ENCODE measurements at places on chromosomes 7 and 10.

DNA sequence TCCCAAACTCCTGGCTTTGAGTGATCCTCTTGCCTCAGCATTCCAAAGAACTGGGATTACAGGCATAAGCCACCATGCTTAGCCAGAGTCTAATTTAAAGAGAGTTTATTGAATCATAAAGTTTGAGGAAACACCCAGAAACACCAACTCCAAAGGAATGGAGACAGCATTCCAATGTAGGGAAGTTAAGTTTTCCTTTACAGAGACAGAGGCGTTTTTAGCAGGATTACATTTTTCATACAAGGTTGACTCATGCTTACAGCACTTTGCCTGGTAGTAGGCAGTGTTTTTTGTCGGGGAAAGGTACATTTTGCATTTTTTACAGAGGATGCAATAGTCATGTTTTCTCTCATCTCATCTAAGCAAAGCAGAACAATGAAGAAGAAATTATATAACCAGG lies 18.9 kb upstream of the OPN4 start:
- DNase-seq = no peak

DNA sequence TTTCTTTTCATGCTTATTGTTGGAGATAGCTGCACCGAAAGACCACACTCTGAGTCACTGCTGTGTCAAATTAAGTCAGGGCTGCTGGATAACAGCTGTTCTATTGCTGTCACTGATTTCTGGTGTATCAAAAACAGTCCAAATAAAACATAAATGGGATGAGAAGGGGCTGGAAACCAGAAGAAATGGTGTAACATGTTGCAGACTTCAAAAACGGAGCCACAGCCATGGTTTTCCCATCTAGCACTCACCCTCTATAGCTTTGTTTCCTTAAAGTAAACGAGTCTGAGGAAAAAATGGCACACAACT lies 103.3 kb upstream of the DIP2C start:
- no peak for DNase-seq

GRCh38 chr7:108072116-108072515 lies 58.0 kb downstream of the LAMB4 start:
- no peak for DNase-seq

GRCh38 chr10:60238759-60239100 lies 150.9 kb downstream of the ANK3 start:
- DNase-seq = no peak

GRCh38 chr7:128863433-128863989 lies 855 bp downstream of the ATP6V1F start:
- peak; percentile 57 for DNase-seq

- DNase-seq = no peak
These were observed 2.0 kb downstream of the MUC12 start for GRCh38 chr7:100971111-100972001.

DNA sequence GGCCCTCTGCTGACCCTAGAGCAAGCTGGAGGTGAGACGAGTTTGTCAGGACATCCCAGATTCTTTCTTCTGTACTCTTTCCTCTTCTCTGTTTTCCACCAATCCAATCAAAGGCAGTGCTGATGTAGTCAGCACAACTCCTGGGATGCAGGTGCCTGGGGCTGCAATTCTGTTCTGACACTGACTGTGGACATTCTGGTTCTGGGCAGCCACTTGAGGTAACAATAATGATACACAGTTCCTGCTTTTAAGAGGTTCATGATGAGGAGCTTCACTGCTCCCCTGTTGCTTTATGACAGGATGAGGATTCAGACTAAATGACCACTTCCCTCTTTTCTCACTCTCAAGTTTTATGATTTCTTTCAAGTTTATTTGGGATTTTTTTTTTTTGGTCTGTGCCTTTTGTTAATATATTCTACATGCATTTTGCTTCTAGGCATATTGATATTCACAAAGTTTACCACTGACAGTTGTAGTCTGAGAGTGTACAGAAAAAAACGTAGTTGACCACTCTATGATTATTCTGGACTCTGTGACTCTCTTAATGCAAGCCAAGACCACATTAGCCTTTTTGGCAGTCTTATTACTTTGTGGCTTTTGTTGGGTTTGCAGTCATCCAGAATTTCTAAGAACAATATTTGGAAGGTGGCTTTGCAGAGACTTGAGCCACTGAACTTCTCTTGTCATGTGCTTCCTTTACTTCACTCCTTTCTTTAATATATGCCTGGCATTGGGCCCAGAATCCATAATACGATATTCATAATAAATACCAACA lies 247.6 kb downstream of the AUTS2 start:
- DNase-seq = no peak

DNA sequence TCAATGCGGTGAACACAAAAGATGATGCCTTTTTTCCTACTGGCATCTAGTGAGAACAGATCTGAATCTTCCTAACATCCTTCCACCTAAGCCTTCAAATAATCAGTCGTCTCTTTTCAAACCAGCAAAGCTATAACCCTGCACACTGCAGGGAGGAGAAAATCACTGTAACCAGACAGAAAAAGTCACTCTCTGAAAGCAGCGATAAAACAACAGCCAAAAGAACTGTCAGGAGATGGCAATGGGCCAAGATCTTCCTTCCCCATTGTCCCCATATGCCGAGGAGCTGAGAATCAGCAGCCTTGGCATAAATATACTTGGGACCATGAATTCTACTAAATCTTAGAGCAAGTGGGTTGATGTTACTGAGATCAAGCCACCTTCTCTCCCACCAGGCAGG lies 13.1 kb downstream of the FZD9 start:
- no peak for DNase-seq

DNA sequence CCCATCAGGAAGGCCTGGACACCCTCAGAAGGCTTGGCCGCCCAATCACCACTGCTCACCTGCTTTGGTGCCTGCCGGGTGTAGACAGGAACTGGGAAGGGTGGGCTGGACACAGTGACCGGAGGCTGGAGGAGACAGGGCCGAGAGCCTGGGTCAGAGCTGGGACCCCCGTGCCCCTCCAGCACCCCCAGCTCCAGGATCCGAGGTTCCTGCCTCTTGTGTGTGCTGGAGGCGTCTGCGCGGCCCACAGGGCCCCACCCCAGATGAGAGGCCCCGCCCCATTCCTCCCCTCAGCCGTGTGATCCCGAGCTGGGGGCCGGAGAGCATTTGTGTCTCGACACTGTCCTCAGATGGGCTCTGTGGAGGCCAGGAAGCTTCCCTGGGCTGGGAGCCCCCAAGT lies 9.4 kb downstream of the ADAM8 start:
- no peak for DNase-seq

DNA sequence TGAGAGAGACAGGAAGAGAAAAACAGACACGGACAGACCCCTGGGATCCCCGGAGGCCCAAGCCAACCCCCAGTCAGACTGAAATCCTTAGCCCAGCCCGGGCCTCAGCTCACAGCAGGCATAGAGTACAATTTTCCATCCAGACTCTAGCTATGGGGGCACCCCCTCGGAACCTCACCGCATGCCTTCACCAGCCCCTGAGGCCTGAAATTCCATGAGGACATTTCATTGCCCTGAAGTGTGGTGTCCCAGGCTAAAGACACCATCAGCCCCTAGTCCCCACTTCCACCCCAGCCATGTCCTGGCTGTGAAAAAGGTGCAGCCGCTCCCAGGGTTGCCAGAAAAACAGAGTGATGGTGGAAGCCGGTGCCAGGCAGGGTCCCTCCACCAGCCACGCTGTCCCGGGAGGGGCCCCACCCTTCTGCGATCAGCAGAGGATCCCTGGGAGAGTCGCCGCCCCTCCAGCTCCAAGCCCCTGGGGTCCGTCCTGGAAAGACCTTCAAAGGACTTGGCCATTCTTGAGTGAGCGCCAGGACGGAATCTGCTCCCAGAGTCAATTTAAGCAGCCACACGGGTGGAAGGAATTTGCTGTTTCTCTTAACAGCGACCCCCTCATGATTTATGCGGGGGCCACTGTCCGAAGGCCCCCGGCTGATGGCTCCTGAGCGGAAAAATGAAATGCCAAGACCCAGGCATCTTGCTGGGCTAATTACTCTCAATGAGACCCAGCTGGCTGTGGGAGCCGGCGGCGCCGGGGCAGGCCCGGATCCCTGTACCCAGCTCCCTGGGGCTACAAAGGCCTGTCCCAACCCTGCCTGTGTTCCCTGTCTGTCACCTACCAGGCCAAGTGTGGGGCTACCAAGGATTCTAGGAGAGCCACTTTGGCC lies 23.2 kb downstream of the MYL10 start:
- no peak for DNase-seq

DNA sequence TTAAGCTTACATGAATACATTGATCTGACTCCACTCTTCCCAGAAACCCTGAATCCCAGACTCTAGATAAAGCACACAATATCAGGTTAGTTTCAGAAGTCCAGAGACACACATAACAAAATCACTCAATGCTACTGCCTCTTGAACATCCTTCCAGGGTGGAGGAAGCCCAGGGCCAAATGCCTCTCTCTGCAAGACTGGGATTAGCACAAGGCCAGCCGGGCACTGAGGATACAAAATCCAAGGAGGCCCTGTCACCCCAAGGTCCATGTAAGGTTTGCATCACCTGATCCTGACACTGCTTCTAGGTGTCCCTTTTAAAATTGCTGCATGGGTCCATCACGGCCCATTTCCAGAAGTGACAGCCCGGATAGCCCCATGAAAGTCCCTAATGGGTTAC lies 2.6 kb upstream of the PLXNA4 start:
- DNase-seq = no peak

- no peak for DNase-seq
These were observed 5.8 kb upstream of the PDCD4 start for GRCh38 chr10:110865809-110866482.

DNA sequence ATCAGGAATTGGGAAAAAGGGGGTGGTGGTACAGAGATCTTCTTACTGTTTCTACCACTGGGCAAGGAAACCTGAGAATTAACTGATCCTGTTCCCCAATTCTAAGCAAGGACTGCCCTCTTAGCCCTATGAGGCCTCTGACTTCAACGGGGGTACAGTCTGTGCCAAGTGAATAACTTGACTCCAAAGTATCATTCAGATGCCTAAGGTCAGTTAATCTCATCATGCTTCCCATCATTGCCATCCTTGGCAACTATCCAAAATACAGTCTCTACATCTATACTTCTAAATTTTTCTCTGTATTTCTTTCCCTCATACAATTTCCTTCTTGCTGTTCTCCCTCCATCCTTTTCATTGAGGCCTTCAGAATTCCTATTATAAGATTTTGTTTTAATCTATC lies 10.5 kb downstream of the PPP3CB start:
- no peak for DNase-seq

- no peak for DNase-seq
These were observed 552.1 kb downstream of the TFEC start for GRCh38 chr7:115478426-115478825.

DNA sequence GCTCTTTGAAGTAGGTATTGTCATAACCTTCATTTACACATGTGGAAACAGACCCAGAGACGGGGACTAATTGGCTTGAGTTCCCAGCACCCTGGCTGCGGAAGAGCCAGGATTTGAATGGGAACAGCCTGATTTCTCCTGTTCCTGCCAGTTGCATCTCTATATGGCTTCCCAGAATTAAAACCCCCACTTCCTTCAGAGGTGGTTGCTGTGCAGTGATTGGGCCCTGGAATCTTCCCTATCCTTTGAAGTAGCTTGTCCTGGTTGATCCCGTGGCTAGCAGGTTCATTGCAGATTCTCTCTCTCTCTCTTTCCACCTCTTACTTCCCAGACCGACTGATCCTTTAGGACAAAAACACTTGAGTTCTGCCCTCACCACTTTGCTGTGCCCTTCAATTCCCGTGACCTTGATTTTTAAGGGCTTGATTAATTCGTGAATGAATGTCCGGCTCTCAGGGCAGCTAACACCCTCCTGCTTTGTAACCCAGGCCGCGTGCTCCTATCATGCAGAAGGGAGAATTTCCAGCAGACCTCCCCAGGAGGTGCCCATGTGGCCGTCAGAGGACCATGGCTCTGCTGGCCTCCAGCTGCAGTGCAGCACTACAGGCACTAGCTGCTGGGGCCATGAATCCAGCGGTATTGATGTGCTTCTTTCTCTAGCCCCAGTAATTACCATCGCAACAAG lies 120.6 kb upstream of the AGK start:
- no peak for DNase-seq

DNA sequence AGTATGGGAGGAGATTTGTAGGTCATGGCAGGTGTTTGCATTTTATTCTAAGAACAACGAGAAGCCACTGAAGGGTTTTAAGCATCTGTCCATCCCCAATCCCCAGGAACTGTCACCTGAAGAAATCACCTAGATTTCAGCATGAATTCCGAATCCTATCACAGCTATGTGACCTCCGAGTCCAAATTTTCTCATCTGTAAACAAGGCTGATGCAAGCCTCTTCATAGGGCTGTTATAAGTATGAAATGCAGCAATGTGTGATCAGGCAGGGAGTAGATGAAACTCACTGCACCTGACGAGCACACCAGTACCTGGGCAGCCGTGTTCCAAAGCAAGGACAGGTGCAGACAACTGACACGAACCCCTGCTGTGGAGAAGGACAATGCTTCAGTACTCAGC lies 14.0 kb downstream of the HABP2 start:
- no peak for DNase-seq

GRCh38 chr10:46546591-46547540 lies 9.6 kb downstream of the GPRIN2 start:
- no peak for DNase-seq

DNA sequence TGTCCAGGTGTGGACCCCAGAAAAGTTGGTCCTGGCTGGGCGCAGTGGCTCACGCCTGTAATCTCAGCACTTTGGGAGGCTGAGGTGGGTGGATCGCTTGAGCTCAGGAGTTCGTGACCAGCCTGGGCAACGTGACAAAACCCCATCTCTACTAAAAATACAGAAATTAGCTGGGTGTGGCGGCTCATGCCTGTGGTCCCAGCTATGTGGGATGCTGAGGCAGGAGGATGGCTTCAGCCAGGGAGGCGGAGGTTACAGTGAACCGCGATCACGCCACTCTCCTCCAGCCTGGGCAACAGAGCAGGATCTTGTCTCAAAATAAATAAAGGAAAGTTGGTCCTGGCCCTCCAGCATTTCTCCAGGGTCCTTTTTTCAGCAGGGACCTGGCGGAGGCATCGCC lies 1.4 kb downstream of the NUDT1 start:
- no peak for DNase-seq

DNA sequence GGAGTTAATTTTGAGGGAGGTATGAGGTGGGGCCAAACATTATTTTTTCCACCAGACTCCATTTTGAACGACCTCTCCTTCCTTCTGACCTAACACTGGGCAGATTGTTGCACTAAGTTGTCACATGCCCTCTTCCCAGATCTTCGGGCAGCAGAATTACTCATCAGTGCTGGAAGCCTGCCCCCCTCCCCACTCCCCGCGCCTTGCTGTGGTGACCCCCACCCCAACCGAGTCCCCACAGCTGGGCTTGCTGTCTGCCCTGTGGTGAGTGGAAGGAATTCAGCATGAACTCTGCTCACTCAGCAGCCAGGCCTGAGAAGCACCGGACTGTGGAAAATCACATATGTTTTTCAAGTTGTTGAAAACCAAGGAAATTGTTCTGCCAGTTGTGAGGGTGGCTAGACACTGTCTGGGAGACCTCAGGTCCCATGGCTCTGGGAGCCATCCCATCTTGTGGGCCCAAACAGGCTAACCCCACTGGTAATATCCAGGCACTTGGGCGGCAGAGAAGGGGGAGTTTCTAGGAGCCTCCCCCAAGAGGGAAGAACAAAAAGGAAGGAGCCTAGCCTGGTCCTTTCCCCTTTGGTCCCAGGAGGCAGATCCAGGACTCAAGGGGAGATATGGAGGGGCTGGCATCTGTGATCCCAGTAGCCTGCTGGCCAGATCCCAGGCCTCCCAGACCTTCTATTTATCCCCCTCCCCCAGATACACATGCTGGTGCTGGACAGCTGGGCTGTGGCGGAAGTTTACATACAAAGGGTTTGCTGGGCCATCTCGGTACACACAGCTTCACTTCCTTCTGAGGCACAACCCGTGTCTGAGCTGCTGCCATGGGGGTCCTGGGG lies 3.5 kb upstream of the AEBP1 start:
- no peak for DNase-seq

GRCh38 chr7:158810846-158811245 lies 18.5 kb downstream of the ESYT2 start:
- DNase-seq = no peak

All from activated CD4-positive, alpha-beta T cell treated with anti-CD3 and anti-CD28 coated beads, Interleukin-2, amount 50 U/mL, for 16 hours (primary cell).